Activated CD8-positive, alpha-beta memory T cell treated with anti-CD3 and anti-CD28 coated beads for 1 hour (primary cell): ENCODE measurements at places on chromosomes 12 and 14.

DNA sequence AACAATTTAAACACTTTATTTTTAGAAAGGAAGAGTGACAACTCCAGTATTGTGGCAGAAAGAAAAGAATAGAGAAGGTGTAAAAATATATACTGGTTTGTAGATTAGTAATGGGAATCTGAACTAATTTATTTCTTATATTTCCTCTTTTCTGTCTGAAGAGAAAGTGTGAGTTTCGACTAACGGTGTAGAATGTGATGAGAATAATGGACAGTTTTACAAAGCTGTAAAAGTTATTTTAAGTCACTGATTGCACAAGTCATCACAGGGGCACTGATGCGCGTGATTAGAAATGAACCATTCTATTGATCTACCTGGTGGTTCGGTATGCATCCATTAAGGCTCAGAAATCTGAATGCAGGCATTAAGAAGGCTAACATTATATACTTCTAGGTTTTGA lies 158.5 kb upstream of the ATXN7L3B start:
- no peak for DNase-seq

DNA sequence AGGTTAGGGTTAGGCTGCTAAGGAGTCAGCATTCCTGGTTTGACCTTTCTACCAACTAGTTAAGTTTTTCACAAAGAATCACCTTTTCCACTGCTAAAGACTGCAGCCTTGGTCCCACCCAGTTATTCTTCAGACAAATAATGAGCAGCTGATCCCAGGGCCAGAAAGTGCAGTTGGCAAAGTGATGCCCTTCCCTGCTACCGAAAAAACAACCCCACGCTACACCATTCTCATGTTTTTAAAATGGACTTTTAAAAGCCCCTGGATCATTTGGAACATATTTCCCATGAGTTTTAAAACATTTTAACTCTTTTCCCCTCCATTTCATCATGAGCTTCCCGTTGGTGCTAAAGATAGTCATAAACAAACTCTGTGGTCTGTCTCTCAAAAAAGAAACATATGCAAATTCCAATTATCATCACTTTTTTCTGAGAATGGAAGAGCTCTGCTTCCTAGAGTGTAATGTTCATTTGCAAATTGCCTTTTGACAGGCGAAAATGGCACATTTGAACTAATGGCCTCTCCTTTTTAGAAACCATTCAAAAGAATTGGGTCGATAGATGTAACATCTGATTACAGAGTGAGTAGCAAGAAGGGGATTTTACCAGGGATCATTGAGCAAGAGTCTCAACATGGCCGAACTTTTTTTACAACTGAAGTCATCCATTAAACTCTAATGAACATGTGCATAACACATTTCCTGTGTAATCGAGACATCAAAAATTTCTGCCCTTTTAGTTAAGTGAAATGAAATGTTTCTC lies 129.3 kb upstream of the RAP1B start:
- no peak for DNase-seq

- no peak for DNase-seq
These were observed 73.8 kb downstream of the SUSD6 start for GRCh38 chr14:69685218-69685616.

DNA sequence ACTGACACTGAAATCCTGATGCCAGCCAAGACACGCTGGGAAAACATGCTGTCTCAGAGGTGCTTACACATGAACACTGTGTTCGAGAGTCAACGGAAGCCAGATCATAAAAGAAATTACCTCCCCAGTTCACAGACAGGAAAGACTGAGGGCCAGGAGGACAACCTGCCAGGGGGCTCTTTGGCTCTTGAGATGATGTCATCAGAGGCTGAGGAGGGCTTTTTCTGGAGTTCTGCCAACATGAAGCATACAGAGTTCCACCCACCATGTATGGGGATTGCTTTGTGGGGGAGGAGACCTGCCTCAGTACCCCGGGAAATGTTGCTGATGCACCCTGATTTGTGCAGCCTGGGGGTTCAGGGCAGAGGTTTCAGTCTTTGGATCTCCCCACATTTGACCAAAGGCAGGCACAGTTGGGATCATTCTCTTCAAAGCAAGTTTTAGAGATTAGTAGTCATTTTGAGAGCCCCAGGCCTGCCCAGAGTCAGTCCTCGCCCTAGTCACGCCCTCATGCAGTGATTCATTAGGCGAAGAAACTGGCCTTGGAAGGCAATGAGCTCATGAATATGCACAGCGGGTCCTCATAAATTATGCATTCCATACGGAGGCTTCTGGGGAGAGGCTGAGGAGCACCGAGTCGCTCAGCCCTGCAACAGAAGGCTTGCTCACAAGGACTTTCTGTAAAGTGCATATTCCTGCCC lies 34.9 kb upstream of the EML1 start:
- no peak for DNase-seq

DNA sequence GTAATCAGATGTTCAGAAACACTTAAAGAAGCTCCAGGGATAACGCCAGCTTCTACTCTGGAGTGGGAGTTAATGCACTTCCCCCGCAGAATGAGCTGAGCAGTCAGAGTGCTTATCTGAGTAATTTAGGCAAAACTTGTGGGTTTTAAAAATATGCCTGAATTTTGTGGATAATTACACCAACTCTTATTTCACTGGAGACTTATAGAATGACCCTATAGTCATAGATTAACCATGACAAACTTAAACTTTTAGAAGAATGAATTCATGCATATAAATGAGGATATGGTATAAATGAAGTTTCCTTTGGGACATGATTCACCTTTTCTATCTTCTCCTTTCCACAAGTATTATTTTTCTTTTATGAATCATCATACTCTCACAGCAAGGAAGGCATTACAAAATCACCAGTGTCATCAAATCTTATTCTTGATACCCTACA lies 241.1 kb upstream of the FBXO33 start:
- no peak for DNase-seq

- no peak for DNase-seq
These were observed 48.5 kb downstream of the BAZ2A start for GRCh38 chr12:56581418-56582145.

- no peak for DNase-seq
These were observed 51.6 kb downstream of the RPS6KA5 start for GRCh38 chr14:91008759-91009409.

GRCh38 chr12:45362291-45362690 lies 146.4 kb downstream of the ANO6 start:
- no peak for DNase-seq

GRCh38 chr12:93982771-93983315 lies 165.5 kb upstream of the PLXNC1 start:
- no peak for DNase-seq

DNA sequence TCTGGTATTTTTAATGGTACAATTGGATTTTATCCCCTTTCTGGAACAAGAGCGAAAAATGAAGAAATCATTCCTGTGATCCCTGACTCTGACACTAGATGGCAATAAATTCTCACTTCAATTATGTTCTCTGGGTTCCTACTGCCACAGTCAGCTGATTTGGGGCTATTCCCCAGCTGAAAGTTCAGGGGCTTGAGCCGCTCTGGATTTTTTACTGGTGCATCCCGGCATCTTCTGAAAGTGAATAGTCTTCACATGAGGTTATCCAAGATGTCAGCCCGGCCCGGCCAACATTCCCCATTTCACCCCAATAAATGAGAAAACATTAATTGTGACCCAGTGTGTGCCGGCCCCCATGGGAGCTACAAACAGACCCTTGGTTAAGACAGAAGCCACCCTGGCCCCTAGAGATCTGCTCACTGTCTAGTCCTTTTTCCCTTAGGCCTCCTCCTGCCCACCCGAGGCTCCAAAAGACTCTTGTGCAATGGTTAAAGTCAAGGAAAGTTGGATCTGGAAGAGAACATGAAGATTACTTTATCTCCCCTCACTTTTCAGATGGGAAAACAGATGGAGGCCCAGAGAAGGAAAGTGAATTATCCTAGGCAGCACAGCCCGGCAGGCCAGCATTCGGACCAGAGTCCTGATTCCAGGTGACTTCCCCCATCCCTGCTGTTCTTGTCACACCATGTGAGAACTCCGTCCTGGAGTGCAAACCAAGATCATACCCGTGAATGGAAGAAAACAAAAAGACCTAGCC lies 20.8 kb downstream of the CKAP4 start:
- no peak for DNase-seq

DNA sequence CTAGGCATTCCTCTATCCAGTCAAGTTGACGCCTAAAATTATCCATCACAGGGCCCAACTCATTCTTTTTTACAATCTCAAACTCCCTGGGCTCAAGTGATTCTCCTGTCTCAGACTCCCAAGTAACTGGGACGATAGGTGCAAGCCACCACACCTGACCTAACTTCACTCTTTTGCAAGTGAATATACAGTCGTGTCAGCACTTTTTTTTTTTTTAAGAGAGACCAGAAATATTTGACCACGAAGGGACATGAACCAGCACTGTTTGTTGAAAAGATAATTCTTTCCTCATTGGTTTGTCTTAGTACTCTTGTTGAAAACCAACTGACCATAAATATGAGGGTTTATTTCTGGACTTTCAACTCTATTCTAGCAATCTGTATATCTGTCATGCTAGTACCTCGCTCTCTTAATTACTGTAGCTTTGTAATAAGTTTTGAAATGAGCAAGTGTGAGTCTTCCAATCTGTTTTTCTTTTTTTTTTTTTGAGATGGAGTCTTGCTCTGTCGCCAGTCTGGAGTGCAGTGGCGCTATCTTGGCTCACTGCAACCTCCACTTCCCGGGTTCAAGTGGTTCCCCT lies 14.0 kb downstream of the PTGR2 start:
- no peak for DNase-seq

- DNase-seq = no peak
These were observed 9.7 kb downstream of the TDG start for GRCh38 chr12:103975368-103975767.

- DNase-seq = no peak
These were observed 523.2 kb upstream of the CCDC196 start for GRCh38 chr14:65962952-65963351.

DNA sequence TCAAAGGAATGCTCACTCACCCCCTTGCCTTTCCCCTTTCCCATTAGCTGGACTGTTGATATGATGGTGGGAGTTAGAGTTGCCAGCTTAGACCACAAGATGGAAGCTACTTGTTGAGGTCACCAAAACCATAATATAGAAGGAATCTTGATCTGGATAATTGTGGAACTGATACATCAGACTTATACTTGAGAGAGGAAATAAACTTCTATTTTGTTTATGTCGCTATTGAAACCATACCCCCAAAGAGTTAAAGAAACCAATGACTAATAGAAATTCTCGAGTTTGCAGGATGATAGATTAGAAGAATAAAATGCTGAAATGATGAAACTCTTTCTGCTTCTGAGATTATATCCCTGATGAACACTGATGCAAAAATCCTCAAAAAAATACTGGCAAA lies 37.9 kb downstream of the TDG start:
- DNase-seq = no peak

GRCh38 chr14:95683793-95684192 lies 2.4 kb upstream of the TCL1B start:
- DNase-seq = no peak

- DNase-seq = no peak
These were observed 78.6 kb downstream of the CHST11 start for GRCh38 chr12:104535369-104535768.

DNA sequence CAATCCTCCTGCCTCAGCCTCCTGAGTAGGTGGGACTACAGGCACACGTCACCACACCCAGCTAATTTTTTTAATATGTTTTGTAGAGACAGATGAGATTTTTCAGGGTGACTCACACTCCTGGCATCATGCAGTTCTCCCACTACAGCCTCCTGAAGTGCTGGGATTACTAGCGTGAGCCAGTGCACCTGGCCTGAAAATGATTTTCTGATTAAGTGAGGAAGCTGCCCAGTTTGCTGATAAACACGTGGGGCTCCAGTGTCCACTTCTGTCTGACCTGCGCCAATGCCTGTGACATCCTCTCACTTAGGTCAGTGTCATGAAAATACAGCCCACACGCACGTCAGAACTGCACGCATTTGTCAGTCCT lies 37.0 kb upstream of the SFSWAP start:
- DNase-seq = no peak

DNA sequence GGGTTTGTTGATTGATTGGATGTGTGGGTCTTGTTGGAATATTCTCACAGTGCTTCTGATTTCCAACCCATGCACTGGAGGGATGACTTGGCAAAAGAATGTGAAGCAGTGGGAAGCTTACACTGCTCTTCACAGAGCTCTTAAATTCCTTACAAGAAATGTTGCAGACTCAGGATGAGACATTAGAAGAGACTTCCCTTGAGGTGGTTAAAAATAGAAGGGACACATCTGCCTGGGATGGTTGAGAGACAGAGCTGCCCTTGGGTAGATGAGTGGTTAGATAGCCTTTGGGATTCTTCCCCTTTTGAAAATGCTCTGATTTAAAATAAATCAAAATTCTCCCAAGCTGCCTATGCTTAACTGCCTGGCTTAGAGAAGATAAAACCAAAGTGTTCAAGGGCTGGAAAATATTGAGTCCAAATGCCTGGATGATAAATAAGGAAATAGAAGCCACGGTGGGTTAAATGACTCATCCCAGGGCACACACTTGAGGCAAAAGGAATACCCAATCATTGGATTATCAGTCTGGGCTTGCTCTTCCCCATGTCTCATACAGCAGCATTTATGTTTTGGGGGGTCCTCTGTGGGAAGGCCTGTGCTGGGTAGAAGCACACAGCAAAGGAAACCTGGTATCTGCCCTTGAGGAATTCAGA lies 264.3 kb downstream of the AKAP6 start:
- DNase-seq = no peak

DNA sequence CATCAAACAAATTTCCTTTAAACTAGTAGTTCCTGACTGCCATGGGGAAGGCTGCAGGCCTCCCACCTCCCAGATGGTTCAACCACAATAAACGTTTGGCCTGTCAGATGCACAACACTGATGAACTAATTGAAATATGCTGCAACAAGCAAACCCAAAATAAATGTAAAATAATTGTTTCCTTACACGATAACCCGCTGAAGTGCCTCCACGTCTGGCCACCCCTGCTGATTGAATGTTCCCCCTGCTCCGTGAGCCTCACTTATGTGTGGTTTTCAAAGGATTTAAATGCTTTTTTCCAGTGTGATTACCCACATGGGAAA lies 8.4 kb downstream of the PITPNM2 start:
- no peak for DNase-seq

DNA sequence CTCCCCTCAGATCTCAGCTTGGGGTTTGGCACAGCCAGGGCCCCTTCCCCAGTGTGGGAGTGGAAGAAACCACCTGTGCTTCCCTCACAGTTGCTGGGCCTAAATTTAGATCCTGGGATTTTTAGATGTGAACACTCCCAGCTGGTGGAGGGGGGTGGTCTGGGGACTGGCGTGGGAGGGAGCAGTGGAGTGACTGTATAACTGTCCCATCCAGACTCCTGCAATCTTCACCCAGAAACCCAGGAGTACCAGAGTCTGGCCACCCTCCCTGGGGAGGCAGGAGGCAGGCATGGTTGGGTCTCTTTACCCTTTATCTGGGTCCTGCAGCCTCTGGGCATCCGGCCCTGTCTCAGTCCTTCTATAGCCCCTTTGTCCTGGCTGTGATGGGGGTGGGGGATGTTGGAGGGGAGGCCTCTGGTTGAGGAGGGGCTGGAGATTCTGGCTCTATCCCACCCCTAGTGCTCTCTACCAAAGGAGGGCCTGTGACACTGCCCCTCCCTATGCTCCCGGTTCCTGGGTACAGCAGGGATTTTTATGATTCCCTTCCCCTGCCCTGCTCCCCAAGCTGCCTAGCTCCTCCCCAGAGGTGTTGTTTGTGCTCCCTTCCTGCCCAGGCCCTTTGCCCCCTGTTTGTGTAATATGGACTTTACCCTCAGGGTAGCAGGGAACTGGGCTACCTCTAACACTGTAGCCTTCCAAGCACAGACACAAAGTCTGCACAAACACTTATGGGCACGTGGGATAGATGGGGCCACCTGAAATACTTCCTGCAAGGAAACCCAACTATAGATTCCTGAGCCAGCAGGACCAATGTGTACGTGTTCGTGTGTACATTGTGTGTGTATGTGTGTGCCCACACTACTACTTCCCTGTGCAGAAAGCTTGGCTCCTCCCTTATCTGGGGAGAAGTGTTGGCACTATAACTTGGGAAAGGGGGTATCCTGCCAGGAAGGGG lies 1.7 kb downstream of the ERBB3 start:
- DNase-seq = no peak
